ENCODE measurements at places on chromosomes 5 and 9. TPM values are rescaled to one million over a fixed set of nuclear protein-coding genes. Genes with fewer than 3 reads are reported as not detected.

The HRCT1 gene
- total RNA-seq: 0.32 TPM

The DNM1 gene
- total RNA-seq: 0.69 TPM

The ANKRD31 gene
- total RNA-seq: under 0.01 TPM

The ENHO gene
- 0.06 TPM for total RNA-seq

The CDH18 gene
- not detected for total RNA-seq

The EIF4E1B gene
- not detected for total RNA-seq

The SMIM32 gene
- total RNA-seq: not detected

All from bladder microvascular endothelial cell (primary cell).